ENCODE measurements at places on chromosomes 6 and 20.
A peak's percentile ranks its signal among the peaks of the same experiment; 100 is the strongest.

- DNase-seq, result peak; percentile 65
Observed at GRCh38 chr6:130697995-130698535, 129.1 kb upstream of the SMLR1 start.

DNA sequence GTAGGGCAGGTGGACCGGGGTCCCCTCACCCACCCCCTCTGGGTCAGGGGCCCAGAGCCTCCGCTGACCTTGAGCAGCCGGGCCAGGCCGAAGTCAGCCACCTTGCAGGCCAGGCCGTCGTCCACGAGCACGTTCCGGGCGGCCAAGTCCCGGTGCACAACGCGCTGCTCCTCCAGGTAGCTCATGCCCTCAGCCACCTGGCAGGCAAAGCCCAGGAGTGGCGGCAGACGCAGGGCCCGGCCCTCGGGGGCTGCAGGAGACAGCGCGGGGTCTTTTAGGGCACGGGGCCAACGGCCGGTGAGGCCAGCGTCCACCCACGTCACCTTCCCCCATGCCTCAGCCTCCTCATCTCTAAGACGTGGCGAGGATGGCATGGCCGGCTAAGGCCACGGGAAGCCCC, 4.2 kb upstream of the PTK6 start:
- DNase-seq, result no peak

DNA sequence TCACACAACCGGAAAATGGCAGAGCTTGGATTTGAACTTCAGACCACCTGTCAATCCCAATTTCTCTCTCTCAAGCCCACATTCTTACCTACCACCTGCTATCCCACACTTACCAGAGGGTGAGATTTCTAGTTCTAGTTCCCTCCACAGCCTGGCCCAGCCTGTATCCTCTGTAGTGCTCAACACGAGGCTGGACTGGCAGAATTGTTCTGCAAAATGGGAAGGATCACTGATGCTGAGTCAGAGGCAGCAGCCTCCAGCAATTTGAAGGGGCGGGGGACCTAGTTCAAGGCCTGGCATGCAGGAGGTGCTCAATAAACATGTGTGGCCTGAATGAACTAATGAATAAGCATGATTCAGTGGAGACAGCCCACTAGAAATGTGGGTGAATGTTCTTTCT, 53.6 kb upstream of the TTPAL start:
- DNase-seq, result no peak

DNA sequence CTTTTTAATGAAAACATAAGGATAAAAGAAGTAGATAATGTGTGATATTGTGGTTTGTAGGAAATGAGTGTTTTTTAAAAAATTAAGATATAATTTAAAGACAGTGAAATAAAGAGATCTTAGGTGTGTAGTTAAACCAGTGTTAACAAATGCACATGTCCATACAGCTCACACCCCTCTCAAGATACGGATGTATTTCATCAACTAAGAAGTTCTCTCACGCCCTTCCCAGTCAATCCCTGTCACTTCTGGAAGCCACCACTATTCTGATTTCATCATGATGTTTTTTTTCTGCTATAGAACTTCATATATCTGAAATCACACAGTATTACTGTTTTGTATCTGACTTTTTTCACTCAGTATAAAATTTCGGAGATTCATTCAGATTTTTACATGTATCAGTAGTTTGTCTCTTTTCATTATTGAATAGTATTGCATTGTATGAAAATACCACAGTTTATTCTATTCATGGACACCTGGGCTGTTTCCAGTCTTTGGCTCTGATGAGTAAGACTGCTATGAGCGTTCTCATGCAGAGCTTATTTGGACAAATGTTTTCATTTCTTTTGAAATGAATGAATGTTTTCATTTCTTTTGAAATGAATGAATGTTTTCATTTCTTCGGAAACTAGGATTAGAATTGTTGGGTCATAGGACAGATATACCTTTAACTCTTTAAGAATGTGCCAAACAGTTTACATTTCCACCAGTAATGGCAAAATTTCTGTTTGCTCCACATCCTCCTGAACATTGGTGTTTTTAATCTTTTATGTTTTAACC, 49.7 kb upstream of the ELOVL5 start:
- DNase-seq, result no peak

DNA sequence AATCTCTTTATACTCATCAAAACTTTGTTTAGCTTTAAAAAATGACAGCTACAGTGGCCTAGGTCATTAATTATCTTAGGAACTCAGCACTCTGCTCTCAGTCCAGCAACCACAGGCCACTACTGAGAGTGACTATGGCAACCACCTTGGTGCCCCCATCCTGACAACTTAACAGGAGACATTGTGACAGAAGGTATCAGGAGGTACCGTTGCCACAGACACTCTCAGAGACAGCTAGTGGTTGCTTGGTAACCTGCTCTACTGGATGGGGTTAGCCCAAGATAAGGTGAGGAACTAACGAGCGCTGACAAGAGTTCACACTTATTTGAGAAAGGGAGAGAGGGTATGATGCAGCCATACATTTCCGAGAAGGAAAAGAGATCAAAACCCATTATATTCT, 76.1 kb upstream of the TFAP2D start:
- DNase-seq, result no peak

DNA sequence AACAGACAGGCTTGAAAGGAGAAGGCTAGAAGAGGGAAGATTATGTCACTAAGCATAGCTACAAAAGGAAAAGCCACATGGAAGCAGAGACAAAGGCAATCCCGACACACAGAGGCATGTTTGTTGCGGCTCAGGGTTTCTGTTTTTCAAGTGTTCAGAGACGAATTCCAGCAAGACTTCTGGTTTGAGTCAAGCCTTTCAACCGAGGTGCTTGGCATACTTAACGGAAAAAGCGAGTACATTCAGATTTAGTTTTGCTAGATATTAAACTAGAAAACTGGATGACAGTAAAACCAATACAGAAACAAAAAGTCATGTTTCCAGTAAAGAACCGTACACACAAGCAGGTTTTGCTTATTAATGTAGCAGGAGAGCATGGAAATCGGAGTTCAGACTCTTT, 27.2 kb downstream of the MCUR1 start:
- peak; percentile 17 for DNase-seq

GRCh38 chr20:52812231-52812847, 159.8 kb upstream of the TSHZ2 start:
- no peak for DNase-seq

DNA sequence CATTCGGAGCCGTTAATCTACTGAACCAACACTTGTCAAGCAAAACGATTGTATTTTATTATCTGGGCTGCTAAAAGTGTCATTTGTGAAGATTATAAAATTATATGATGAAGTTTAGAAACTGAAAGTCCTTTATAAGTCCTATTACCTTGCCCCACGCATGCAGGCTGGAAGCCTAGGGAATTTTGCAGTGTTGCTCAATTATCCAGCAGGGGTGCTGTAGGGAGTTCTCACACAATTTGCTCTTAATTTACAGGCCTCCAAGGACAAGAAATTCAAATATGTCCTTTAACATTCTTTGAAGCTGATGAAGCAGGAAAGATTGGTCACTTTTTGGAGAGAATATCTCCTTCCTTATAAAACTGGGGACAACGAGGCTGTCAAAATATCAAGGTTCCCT, 368.9 kb downstream of the LMBRD1 start:
- no peak for DNase-seq

DNA sequence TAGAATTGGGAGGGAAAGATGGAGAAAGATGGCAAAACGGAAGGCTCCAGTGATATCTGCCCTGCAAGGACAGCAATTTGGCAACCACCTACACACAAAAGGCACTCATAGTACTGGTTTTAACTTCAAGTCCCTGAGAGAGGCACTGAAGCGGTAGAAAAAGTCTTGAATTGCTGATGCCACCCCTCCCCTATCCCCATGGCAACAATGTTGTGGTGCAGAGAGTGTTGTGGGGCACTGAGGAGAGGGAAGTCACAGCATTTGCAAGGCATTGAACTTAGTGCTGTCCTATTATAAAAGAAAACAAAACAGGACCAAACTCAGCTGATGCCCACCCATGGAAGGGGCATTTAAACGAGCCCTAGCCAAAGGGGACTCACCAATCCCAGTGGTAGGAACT, 343.7 kb downstream of the HAO1 start:
- no peak for DNase-seq

- no peak for DNase-seq
Observed at GRCh38 chr6:150992262-150992661, 126.8 kb downstream of the MTHFD1L start.

GRCh38 chr20:14896569-14896968, 559.2 kb upstream of the FLRT3 start:
- no peak for DNase-seq

DNA sequence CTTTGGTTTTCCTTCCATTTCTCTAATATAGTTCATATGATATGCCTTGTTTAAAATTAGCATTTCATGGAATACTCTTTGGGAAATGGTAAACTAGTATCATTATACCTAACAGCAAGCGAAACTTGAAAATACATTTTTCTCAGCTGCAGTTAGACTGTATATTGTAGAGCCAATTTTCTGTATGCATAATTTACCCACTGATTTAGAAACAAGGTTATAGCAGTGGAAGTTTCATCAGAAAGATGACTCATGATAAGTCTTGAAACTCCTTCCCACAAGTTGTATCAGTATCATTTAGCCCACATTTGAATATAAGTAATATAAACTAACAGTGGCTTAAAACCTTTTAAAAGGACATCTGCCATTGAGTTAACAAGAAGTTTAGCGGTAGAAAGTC, 164.8 kb upstream of the BMP5 start:
- DNase-seq, result no peak

- no peak for DNase-seq
Observed at GRCh38 chr6:45416700-45417099, 39.0 kb upstream of the SUPT3H start.

- no peak for DNase-seq
Observed at GRCh38 chr20:49479785-49480184, 2.7 kb downstream of the KCNB1 start.

DNA sequence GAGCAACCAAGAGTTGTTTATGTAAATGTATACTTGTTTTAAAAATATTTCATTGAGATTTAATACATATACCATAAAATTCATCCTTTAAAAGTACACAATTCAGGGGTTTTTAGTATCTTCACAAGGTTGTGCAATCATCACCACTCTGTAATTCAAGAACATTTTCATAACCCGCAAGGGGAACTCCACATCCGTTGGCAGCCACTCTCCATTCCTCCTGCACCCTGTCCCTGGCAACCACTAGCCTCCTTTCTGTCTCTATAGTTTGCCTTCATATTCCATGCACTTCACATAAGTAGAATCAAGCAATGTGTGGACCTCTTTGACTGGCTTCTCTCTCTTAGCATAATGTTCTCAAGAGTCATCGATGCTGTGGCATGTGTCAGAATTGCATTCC, 104.2 kb upstream of the PDE10A start:
- no peak for DNase-seq

- no peak for DNase-seq
Observed at GRCh38 chr6:82277686-82278085, 30.1 kb upstream of the IBTK start.

DNA sequence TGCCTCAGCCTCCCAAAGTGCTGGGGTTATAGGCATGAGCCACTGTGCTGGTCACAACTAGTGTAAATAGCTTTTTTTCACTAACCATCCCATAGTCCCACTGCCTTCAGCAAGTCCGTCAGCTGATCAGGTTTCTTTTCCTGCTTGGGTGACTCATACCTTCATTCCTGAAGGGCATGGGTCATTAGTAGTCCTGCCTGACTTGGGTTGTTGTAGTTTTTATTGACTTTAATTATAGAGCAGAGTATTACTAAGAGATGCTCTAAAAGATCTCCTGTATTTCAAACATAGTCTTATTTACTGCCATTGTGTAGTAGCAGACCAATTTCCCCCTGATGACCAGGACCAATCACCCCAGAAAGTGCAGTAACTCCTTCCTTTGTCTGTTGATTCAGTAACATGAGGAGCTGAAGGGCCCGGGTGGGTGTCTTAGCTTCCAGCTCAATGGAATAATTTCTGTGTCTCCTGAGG, 25.8 kb downstream of the HLA-C start:
- no peak for DNase-seq

DNA sequence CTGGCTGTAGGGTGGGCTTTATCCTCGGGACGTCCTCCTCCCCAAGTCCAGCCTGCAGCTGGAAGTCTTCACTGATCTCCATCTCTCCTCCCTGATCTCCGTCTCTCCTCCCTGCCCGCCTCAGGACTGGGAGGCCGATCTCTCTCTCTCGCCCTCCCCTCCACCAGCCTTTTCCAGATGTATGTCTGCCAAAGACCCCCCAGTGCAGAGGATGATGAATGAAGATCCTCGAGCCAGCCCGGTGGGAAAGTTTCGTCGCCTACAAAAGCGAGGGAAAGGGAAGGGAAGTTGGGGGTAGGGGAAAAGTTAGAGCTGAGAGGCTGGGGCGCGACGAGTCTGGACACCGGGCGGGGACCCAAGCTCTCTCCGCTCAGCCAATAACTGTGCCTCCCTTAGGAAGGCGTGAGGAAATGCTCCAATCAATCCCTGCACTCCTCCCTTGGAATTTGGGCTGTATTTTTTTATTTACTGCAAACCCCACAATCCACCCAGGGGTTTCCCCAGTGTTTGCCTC, 595 bp upstream of the SRF start:
- peak; percentile 21 for DNase-seq

DNA sequence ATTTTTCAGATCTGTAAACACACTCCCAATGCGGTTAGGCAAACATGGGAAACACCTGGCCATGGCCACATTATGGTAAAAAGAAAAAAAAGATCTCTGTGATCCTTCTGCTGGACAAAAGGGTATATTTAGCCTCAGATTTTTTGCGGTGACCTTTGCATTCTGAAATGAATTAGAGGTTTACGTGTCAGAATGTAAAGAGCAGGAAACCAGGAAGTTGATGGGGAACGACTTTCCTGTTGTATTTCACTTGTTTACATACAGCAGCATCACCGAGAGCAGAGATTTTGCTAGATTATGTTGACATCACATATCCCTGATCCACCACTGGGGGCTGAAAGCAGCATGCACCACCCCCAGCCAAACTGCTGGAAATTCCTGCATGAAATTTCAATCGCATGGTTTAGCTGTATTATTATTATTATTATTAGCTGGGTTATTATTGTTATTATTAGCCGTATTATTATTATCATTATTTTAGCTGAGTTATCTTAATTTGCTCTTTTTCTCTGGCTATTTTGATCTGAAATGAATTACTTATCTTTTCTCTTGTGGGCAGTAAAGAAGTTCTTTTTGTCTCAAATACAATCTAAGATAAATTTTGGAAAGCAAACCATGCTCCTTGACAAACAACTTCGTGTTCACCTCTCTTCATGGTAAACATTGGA, 189.4 kb downstream of the ZFP64 start:
- no peak for DNase-seq

GRCh38 chr6:14921878-14922671, 323.8 kb upstream of the JARID2 start:
- DNase-seq, result peak; percentile 74

GRCh38 chr6:136639702-136640101, 89.5 kb upstream of the MAP7 start:
- no peak for DNase-seq

DNA sequence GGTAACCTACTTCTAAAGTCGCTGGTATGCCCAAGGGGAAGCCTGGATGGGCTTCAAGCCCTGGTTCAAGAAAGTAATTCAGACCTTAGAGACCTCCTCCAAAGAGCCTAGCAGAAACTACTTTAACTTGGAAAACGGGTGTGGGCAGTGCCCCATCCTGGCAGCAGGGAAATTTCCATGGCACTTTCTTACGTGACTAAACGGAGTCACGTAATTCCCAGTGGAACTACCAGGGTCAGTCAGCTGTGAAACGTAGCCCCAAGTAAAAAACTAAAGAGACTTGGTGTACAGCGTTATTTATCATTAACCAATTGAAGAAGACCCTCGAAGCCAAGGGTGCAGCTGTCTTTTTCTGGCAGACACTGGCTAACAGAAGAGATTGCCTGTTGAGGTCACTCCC, 114.0 kb downstream of the RCAN2 start:
- DNase-seq, result no peak

GRCh38 chr6:28638787-28639430, 113.2 kb downstream of the GPX5 start:
- no peak for DNase-seq

GRCh38 chr6:87444362-87444761, 28.4 kb upstream of the SLC35A1 start:
- no peak for DNase-seq
